ENCODE measurements at places on chromosomes 2 and 18. TPM values are rescaled to one million over a fixed set of nuclear protein-coding genes. Genes with fewer than 3 reads are reported as not detected.

The ZC3H8 gene
- 34.7 TPM for total RNA-seq

The OSBPL6 gene
- total RNA-seq = 0.33 TPM

The FNDC4 gene
- total RNA-seq = not detected

The FABP1 gene
- not detected for total RNA-seq

DNA sequence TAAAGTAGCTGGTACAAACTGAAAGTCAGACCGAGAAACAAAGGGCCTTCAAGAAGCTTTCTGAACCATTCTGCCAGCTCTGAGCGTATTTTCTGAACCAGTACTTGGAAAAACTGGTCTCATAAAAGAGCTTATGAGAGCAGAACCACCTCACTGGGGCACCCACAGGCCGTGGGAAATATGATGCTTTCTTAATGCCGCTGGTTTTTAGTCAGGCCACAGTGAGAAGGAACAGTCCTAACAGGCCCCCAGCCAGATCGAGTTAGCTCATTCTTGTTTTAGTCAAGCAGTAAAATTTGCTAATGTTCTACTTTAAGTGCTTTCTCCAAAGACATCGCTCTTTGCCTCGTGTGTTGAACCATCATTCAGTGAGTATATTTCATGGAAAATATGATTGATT, 12.7 kb upstream of the NOSTRIN start:
- no peaks in the 10 kb centered on the region for H3K36me3 ChIP-seq
- H3K27ac ChIP-seq = no peak overlapping the region
- DNase-seq = no peak
- H3K4me3 ChIP-seq = no peak overlapping the region
- H3K4me1 ChIP-seq = no peaks in the 10 kb centered on the region

DNA sequence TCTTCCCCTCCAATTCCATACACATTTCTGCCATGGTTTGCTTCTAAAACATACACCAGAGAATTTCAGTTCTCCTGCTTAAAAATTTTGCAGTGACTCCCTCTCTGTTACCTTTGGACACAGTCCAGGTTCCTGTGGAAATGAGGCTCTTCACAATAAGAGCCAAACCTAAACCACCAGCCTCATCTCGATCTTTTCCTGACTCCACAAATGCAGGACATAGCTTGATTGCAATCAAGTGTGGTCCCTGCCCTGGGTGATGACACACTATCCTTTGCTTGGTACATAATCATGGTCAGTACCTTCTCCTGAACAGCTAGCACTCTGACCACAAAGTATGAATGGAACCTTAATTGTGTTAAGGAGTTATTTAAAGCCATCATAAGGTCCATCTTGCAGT, 134.9 kb upstream of the CHAC2 start:
- no peak overlapping the region for H3K4me3 ChIP-seq
- DNase-seq = no peak
- no peaks in the 10 kb centered on the region for H3K36me3 ChIP-seq

- H3K27ac ChIP-seq = no peak overlapping the region
- no peak overlapping the region for H3K4me3 ChIP-seq
These were observed 162.5 kb upstream of the TMEFF2 start for GRCh38 chr2:192357217-192357616.

- peaks cover 13% of the 10 kb centered on the region for H3K27me3 ChIP-seq
- no peaks in the 10 kb centered on the region for H3K36me3 ChIP-seq
- H3K4me3 ChIP-seq = no peak overlapping the region
These were observed 211.4 kb downstream of the TTC32 start for GRCh38 chr2:19690429-19690828.

DNA sequence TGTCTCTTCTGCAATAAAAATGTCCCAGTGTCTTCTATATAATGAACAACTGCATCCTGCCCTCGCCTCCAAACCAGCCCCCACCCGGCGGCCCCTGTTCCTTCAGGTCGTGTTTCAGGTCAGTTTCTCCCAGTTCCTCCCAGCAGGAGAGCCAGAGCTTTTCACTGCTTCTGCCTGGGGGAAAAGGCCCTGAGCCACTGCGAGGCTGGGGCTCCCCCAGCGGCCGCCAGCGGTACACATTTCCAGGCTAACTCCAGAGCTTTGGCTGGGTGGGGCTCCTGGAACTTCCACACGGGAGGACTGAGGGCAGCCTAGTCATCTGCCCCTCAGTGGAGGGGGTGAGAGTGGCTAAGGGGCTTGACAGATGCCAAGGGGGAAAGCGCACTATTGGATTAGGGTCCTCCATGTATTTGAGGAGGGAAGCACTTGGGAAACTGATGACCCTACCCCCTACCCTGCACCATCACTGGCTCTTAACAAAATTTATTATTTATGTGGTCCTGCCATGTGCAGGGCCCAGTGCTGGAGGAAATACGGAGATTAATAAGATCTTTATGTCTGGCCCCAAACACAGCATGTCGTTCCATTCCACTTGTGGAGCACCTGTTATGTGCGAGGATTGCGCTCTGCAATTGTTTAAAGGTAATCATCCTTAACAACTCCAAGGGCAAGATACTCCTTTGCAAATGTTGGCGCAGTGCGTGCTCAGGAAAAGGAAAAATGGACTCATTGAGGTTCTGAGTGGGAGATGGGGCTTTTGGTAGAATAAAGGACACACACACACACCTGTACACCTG, 17.3 kb upstream of the CYS1 start:
- H3K27me3 ChIP-seq = peaks cover 7% of the 10 kb centered on the region
- H3K36me3 ChIP-seq = no peaks in the 10 kb centered on the region
- no peak overlapping the region for H3K4me3 ChIP-seq
- no peak overlapping the region for H3K27ac ChIP-seq
- no peak for DNase-seq

- no peaks in the 10 kb centered on the region for H3K36me3 ChIP-seq
- peaks cover 8% of the 10 kb centered on the region for H3K4me1 ChIP-seq
- no peak overlapping the region for H3K27ac ChIP-seq
- H3K27me3 ChIP-seq = no peaks in the 10 kb centered on the region
- H3K4me3 ChIP-seq = no peak overlapping the region
These were observed 301.0 kb upstream of the SLC39A10 start for GRCh38 chr2:195356026-195356425.
